ENCODE measurements at places on chromosomes 16 and 17.

DNA sequence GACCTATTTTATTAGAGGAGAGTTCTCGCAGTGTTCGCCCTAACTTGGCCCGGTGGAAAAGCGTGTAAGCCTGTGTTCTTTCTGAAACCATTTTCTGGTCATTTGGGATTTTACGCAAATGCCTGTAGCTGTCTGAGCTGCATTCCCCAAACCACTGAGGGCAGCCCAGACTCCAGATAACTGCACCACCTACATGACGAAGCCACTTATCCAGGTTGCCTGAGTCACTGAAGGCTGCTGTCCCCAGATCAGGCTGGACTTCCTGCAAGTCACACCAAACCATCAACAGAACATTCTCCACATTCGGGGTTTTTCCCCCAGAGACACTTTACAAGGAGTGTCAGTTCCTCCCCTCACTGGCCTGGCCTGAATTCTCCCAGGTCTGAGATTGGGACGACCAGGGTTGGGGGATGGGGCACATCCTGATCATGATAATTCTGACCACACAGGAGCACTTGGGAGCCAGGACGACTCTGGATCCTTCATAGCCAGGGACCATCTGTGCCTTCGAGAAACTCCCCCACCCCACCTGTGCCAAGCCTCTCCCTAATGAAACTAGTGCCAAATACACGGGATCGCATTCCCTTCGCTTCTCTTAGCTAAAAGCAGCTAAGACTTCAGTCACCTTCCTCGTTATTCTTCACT, 2.3 kb downstream of the RPRML start:
- no peak for DNase-seq

GRCh38 chr16:67430977-67431774, at the start of gene HSD11B2:
Gene HSD11B2, plus strand, starts transcription at chr16:67431121. Its CDS starts 128 bp downstream, at chr16:67431249.
- DNase-seq, result peak; percentile 64

DNA sequence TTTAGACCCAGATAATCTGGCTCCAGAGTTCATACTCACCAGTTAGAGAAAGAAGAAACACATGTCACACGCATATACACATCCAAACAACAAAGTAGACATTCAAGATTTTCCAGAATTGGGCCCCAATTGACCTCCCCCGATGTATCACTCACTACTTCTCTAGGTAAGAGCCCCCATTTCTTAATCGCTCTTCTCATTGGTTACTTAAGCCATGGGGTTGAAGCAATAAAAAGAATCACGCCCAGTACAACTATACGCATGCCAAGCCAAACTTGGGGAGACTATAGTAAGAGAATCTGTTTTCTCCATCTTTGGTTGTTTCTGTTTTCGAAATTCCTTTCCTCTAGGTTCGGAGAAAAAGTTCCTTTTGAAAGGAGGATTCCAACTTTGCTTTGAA, 565 bp downstream of the DDX52 start:
- no peak for DNase-seq

DNA sequence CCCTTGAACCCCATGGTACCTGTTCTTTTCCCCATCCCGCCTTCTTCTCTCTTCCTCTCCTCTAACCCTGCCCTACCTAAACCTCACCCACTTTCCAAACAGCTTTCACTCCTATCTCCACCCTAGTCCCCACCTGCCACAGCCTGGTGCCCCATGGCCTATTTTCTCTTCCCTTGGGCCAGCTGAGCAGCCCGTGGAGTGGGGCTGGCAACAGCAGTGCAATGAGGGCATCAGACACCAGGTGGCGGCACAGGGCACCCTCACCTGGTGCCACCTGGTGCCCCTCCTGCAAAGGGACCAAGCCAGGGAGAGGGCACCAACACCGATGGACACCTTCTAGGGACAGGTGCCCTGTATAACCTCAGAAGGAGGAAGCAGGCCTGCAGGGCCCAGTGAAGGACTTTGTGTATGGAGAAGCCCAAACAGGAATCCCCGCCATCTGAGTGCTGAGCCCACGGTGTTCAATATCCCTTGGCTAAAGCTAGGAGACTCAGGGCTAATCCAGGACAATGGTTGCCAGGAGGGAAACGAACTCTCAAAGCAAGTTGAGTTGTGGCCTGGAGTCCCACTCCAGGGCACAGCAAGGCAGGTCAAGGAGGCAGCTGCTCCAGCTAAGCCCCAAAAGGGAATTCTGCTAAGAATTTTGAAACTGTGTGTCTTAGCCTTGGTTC, 4.0 kb upstream of the ABCC3 start:
- DNase-seq, result peak; percentile 30

DNA sequence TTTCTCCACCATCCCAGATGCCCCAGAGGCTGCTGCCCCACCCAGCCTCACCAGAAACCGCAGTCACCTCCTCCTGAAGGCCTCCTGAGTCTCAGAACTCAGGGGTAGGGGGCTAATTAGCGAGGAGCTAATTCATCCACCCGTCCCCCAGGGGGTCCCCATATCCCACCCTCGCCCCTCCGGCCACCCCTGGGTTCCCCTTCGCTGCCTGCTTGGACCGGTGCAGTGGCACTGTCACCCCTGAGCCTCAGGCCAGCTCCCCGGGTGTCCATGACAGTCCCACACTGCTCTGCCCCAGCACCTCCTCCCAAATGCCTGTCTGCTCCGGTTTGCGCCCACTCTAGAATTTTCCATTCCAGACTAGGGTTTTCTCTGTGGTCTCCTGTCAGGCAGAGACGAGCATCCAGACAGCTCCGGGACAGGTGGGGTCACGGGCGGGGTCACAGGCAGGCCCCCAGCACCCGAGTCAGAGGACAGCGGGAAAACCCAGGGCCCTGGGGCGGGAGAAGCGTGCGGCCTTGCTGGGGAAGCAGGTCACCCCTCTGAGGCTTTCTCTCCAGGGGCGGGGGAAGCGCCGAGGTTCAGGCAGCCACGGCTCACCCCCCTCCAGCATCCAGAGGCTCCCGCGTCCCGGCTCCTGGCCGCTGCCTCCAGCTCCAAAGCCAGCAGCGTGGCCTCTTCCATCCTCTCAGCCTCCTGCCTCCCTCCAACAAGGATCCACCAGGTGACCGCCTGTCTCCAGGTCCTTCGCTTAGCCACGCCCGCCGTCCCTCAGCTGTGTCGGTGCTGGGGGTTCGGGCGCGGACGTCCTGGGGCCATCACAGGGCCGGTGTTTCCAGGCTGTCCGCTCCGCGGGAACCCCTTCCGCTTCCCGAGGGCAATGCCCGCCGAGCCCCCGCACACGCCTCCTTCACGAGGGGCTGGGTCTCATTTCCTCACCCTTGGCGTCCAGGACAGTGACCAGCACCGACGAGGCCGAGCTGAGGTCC, 3.1 kb upstream of the PERCC1 start:
- DNase-seq, result no peak

DNA sequence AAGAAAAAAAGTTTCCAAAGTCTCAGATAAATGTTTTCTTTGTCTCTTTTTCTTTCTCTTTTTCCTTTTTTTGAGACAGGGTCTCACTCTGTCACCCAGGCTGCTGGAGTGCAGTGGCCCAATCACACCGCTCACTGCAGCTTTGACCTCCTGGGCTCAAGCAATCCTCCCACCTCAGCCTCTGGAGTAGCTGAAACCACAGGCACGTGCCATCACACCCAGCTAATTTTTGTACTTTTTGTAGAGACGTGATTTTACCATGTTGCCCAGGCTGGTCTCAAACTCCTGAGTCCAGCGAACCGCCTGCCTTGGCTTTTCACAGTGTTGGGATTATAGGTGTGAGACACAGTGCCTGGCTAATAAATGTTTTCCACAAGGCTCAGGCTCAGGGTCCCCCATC, 53.3 kb upstream of the KSR1 start:
- no peak for DNase-seq

- DNase-seq, result no peak
These were observed 18.9 kb downstream of the TMEM94 start for GRCh38 chr17:75475144-75475835.

DNA sequence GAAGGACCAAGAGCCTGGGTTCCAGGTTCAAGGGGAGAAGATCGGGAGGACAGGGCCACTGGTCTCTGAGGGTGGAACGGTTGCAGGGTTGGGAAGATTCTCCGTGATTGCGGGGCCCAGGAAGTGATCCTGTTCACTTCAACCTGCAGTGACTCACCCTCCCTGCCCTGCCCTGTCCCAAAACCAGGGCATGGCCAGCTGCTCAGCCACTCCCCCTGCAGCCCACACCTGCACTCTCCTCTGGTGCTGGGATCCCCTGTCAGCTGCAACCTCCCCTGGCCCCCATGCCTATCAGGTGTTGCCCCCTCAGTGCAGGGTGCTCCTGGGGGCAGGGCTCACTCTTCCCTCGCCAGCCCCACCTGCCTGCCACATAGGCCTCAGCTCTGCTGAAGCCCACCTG, 1.1 kb downstream of the RUNDC3A start:
- DNase-seq, result no peak

GRCh38 chr16:85491798-85492294, 121.3 kb upstream of the GSE1 start:
- DNase-seq, result peak; percentile 72

DNA sequence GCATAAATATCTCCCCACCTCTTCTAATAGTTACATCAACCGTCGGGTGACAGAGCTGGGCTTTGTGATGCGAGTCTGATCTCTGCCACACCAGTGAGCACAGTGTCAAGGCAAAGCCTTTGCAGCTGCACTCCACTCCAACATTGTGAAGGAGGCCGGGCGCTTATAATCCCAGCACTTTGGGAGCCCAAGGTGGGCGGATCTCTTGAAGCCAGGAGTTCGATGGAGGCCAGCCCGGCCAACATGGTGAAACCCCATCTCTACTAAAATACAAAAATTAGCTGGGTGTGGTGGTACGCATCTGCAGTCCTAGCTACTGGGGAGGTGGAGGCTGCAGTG, 18.9 kb downstream of the CYB5D2 start:
- no peak for DNase-seq

DNA sequence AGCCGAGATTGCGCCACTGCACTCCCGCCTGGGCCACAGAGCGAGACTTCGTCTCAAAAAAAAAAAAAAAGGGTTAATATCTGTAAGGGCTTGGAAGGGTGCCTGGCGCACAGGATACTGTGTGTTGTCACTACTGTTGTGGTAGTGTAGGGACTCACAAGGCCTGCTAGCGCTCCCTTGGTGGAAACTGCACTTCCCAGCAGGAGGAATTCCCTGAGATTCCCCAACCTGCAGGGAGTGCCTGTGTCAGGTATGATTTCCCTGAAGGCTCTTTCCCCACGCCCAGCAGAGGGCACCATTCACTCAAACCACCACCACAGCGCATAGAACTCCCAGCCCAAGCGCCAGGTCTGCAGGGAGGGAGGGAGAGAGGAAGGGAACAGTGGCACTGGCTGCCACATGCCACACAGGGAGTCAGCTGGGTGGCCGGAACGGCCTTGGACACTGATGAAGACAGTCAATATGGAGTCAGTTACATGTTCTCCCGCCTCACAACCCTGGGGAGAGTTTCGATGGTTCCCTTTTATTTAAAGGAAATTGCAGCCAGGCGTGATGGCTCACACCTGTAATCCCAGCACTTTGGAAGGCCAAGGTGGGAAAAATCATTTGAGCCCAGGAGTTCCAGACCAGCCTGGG, 32.7 kb upstream of the CDH1 start:
- peak; percentile 54 for DNase-seq

DNA sequence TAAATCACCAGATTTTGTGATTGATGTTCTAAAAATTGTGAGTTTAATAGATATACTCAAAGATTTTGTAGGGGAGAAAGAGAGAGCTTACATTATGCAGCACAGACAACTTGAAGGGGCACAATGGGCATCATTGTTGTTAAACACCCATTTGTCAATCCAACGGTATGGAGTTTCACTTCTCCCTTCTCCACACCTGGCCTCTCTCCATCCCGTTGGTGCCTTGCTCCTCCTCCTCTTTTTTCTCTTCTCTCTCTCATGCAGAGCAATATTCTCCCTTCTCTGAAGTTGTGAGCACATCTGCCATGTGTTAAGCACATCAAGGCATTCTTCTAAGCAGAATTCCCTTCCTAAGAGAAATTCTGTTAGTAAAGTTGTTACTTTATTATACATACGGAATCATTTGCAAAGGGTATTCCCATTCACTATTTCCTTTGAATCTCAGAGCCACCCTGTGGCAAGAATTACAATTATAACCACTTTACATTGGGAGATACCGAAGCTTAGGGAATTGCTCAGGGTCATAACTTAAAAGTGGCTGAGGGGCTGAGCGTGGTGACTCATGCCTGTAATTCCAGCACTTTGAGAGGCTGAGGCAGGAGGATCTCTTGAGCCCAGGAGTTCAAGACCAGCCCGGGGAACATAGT, 40.5 kb upstream of the SKAP1 start:
- DNase-seq, result no peak

DNA sequence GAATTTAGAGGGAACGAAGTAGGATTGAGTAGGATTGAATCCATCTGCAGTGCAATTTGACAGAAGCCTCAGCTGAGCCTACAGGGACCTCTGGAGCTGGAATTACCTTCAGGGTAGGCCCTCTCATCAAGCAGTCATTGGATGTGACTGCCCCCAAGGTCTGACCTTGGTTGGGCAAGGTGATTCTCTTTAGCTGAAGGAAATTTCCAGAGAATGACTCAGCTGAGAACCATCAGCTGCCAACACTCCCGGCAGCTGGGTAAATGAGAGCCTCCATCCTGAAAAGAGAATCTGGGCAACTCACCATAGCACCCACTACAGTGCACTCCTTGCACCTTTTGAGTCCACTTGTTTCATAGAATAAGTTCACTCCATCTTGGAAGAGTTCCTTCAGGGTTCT, 113.5 kb upstream of the MED13 start:
- DNase-seq, result no peak

DNA sequence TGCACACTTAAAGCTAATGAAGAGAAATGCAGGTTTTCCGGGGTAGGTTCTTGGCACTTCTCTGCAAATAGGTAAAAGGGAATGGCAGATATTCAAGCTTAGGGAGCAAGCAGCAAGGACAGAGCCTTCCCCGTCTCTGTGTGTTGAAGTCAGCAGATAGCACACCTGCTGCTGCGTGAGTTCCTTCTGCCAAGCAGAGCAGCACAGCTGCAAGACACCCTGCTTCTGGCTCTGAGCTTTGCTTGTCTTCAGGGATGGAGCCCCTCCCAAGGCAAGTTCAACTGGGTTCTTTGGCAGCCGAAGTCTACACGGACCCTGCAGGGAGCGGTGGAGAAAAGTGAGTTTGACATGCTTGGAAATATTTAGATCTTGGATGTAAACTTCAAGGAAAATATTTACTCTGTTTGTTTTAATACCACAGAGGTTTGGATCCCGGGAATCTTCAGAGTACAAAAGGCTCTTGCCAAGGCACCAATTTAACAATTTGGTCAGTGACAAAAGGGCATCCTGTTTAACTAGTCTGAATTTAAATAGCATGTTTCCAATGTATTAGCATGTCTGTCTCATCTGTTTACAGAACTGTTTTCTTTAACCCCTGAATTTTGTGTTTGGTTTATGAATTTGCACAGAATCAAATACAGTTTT, 113.4 kb upstream of the KCNJ16 start:
- peak; percentile 76 for DNase-seq

GRCh38 chr16:68069511-68070248, 15.5 kb upstream of the NFATC3 start:
- DNase-seq, result peak; percentile 67

Measured in left hindlimb (tissue), 1 donor.